Daoy (cell line): ENCODE measurements at places on chromosomes 2 and 18. TPM values are rescaled to one million over a fixed set of nuclear protein-coding genes. Genes with fewer than 3 reads are reported as not detected.

IL1R1 gene
- total RNA-seq, result 1.1 and 3.2 TPM in 2 replicates

MFSD2B gene
- 0.06 TPM in 1 of 2 replicates, not detected in the other for total RNA-seq

GALNT5 gene
- under 0.01 and 0.03 TPM in 2 replicates for total RNA-seq

ALKAL2 gene
- total RNA-seq, result 1.8 and 2.6 TPM in 2 replicates

DNA sequence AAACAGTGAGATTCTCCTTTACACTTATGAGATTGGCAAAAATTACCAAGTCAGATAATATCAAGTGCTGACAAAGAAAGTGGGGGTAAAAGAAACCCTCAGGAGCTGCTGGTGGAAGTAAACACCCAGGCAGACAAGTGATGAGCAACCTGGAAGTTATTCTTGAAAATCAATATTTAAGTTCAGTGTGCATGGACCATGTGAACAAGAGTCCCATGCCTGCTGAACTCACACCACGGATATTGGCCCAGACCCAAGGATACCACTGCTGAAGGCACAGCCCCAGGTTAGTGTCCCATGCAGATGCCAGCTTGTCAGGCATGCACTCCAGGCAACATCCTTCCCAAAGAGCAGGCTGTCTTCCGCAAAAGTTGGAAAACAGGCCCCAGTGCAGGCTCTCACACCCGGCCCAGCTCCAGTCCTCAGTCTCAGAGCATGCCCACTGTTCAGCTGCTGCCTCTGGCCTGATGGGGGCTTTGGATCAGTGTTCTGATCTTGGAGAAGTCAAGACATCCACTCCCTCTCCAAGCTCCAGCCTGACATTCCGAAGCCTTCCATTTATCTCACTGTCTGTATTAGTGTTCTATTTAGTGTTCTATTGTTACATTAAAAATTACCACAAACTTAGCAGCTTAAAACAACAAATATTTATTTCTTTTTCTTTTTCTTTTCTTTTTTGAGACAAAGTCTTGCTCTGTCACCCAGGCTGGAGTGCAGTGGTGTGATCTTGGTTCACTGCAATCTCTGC, 70.0 kb downstream of the HS1BP3 start:
- DNase-seq, result peak; percentile 38

DNA sequence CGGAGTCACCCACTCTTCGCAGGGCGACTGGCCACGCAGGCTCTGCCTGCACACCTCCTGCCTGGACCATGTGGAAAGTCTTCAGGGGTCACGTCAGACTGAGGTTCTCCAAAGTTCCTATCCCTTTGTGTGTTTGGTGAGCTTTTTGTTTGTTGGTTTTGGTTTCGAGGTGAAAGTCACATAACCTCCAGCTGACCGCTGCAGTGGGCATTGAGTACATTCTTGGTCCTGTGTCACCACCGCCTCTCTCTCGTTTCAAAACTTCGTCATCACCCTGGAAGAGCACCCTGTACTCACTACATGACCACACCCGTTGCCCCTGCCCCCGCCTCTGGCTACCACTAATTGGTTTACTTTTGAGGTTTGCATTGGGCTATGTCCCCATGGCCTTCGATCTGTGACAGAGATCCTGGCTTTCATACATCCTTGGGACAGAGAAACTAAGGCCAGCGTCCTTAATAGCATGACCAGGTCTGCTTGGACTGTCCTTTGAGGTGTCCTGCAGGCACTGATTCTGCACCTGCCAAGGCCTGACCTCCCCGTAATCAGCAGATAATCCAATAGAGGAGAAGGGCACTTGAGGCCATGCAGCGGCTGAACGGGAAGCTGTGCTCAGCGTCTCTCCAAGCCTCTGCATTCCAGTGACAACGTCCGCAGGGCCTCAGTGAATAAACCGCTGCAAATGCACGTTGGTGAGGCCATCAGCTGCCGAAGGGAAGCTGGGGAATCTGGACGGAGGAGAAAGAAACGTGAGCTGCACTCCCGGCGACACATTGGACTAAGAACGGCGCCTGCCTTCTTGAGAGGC, 46.8 kb downstream of the SH3BP4 start:
- DNase-seq, result no peak

IL36B gene
- not detected in 2 replicates for total RNA-seq

GRCh38 chr2:127239395-127239794, 19.3 kb upstream of the CYP27C1 start:
- DNase-seq, result no peak

DNA sequence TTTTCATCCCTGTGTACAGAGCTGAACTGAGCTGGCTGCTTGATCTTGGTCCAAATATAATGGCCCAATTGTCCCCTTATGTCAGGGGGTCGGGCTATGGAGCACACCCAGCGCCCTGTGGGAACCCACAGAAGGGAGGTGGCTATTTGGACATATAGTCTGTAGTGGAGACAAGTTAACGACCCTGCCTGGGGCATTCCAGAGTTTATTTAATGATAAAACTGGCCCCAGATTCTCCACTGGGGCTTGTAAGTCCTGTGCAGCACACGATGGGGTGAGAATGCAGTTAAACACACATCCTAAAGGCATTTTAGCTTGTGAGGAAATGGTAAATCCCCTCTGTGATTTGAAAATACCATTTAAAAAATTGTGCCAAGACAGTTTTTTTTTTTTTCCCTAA, 72.9 kb downstream of the QPCT start:
- DNase-seq, result peak; percentile 74

RTP5 gene
- not detected in 2 replicates for total RNA-seq

GRCh38 chr2:185796758-185797157, 58.2 kb downstream of the FSIP2 start:
- DNase-seq, result no peak

- peak; percentile 10 for DNase-seq
Observed at GRCh38 chr2:80238692-80239469, 65.7 kb downstream of the LRRTM1 start.

DNA sequence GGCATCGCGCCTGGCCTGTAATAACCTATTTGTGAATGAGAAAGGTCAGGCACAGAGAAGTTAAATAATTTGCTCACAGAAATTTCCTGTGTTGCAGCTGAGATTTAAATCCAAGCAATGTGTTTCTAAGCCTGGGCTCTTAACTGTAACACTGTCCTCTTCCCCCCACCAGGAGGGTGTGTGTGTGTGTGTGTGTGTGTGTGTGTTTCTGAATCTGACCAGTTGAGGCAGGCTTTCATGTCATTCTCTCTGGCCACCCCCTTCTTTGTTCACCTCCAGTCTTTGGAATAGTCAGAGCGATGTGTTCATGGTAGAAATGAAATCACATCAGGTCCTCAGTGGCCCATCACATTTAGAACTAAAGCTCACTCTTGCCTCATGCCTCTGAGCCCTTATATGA, 81.2 kb downstream of the NEDD4L start:
- DNase-seq, result no peak
